Aorta (tissue), 5 donors: ENCODE measurements at places on chromosomes 1 and 21. TPM values are rescaled to one million over a fixed set of nuclear protein-coding genes. Genes with fewer than 3 reads are reported as not detected.

The RNF207 gene
- total RNA-seq = 13.2 TPM

DNA sequence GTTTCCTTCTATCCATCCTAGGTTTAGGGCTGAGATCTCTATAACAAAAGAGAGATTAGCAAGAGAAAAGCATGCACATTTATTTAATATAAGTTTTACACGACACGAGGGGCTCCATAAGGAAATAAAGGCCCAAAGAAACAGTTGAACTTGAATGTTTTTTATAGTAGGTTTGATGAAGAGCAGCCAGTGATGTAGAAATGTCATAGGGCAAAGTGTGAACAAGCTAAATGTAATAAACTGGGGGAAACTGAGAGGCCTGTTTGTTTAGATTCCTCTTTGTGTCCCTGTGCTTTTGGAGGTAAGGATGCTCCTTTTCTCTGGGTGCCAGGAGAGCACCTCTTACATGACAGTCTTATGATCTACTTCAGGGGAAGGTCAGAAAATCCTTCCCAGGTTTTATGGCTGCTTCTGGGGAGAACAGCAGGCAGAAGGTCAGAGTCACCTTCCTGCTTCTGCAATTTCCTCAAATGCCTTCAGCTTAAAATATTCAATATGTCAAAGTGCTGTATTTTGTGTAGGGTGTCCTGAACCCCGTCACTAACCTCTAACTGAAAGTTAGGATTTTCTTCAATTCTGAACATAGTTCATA, 9.5 kb upstream of the HORMAD1 start:
- no peak for DNase-seq

The HAX1 gene
- 52.2 TPM for total RNA-seq

The C4BPA gene
- not detected for total RNA-seq

DNA sequence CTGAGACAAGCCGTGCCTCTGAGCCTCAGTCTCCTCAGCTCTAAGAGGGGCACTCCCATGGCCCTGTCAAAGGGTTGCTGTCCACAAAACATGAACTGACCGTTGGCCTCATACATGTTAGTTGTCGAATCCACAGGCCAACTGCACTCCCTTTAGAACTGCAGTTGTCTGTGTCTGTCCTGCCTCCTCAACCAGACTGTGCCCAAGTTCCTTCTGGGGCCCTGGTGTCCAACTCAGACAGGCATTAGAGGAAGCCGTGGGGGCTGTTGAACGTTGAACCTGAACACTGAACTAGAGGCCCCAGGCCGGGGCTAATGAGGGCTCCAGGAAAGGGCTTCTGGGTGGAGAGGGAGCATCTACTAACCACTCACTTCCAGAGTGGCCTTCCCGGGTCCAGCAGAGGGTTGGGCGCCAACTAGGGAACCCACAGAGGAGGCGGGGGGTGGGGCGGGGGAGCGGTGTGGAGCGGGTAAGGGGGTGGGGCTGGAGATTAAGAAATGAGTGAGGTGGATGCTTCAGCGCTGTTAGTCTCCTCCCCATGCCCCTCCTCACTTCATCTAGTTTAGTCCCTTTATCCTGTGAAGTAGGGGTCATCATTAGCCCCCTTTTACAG, at the start of gene RAB42:
Gene RAB42 (plus strand): TSS at position 558 of the 613 bp plus-strand sequence. CDS start 247 bp downstream, outside the sequence.
- peak; percentile 85 for DNase-seq

The LCE1C gene
- not detected for total RNA-seq
